ENCODE measurements at places on chromosomes 3 and 15.

GRCh38 chr15:101496198-101496986 lies 6.9 kb upstream of the PCSK6 start:
- DNase-seq: no peak

GRCh38 chr3:132555306-132556035 lies 41.6 kb upstream of the ACKR4 start:
- DNase-seq: no peak

DNA sequence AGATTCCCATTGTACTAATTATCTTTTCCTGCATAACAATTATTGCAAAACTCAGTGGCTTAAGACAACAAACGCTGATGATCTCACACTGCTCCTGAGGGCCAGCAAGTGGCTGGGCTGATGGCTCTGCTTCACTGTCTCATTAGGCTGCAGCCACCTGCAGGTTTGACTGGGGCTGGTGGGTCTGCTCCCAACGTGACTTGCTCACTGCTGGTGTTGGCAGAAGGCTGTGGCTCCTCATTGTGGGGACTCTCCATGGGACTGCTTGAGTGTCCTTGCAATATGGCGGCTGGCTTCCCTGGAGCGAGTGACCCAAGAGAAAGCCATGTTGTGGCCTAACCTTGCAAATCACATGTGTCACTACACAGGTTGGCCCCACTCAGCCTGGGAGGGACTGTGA lies 71.1 kb downstream of the PLXNA1 start:
- no peak for DNase-seq

DNA sequence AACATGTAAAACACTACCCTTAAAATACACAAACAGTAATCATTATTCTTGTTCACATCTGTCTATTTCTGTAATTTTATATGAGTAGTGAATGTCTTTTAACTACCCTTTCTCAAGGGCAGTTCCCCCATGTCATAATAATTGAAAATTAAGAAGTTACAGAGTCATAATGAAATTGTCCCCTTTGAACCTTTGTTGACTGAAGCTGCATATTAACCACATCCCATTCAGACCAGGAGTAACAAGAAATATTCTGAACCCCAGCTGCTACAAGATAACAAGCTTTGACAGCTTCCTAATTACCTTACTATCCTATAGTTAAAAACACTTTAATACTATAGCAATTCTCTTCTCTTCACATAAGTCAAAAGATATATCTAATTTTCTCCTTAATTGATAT lies 635.9 kb upstream of the SUCLG2 start:
- DNase-seq: no peak

GRCh38 chr15:64864068-64864467 lies 22.4 kb downstream of the PLEKHO2 start:
- no peak for DNase-seq

DNA sequence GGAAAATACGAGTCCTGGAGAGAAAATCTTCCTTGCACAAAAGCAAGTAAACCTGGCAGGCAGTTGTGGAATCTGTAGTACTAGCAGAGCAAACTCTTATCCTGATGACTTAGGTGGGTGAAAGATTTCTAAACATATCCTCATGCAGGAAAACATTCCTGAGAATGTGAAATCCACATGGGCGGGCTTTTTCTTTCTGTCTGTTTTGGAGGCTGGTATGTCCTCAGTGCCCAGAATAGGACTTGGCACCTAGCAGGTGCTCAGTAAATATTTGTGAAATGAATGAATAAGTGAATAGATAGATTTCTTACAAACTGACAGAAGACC lies 53.3 kb downstream of the FAM174B start:
- no peak for DNase-seq

GRCh38 chr3:44066806-44067205 lies 174.9 kb upstream of the TOPAZ1 start:
- DNase-seq: no peak

DNA sequence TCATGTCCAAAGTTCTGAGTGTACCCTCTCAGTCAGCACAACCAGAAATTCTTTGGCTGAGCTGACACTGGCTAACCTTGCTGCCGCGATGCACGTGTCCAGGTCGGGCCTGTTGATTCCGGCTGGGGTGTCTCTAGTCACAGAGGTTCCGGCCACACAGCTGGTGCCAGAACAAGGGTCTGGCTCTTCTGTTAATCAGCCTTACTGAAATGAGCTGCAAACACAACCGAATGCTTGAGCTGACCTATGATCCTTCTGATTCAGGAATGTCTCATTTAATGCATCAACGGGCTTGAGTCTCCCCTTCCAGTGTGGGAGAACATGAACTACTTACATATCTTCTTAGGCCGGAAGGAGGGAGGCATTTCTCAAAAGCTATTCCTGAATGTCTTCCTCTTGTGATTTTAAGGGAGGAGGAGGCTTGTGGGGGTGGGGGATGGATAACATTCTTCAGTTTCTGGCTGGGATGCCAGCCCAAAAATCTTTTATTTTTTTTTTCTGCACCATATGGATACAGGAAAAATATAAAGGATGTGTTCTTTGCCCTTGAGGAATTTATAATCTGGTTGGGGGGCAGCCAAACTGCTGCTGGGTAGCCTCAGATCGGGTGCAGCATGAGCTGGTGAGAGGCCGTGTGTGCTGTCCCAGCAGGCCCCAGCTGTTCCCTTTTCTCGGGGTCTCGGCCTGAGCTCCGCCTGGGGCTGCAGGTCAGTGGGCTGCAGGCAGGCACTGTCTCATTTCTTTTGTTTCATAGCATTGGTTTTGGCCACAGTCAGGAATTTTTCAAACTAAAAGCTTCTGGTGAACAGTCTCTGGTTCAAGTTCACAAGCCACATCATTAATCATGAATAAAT lies 319.1 kb upstream of the TBL1XR1 start:
- no peak for DNase-seq

- DNase-seq: no peak
These were observed 140.9 kb downstream of the RPLP1 start for GRCh38 chr15:69593488-69593887.

DNA sequence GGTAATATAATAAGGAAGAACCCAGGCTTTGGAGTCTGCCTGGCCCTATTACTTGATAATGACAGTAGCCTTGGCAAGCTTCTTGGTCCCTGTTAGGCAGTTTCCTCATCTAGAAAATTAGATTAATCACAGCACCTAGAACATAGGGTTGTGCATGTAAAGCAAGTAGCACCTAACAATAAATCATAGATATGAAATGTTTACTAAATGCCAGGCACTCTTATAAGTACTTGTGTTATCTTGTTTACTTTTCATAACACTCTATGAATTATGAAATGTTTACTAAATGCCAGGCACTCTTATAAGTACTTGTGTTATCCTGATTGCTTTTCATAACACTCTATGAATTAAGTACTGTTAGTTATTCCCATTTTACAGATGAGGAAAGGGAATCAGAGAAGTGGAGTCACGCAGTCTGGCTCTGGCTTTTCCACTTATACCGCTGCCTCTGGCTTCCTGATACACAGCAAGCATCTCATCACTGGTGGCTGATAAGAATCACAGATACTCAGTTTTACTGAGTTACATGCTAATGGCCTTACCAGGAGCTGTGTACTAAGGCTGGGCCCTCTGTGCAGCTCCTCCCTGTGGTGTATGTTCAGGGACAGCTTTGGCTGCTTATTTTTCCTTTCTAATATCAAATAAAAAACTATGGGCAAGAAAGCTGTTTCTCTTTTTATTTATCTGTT lies 123.4 kb downstream of the FEZF2 start:
- no peak for DNase-seq

DNA sequence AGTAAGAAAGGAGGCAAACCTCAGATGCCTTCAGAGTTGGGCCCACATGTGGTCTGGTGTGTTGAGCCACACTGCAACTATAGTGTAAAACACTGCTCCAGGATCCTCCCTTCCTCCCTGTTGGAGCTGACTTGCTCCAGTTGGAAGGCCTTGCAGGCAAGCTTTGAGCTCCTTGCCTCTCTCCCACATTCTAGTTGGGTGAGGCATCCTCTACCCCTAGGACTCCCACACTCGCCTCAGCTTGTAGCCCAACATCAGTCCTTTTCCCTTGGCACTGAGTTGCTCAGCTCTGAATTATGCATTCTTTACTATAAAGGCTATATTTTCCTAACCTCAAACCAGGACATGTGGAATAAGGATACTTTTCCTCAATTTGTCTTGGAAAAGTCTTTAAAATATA lies 143.9 kb downstream of the NECTIN3 start:
- no peak for DNase-seq

GRCh38 chr15:52483707-52484106 lies 45.0 kb downstream of the MYO5A start:
- peak; percentile 67 for DNase-seq

- no peak for DNase-seq
These were observed 492.9 kb downstream of the GBE1 start for GRCh38 chr3:81268526-81268925.

GRCh38 chr3:128800241-128801187 lies 74.5 kb downstream of the RAB7A start:
- peak; percentile 82 for DNase-seq

DNA sequence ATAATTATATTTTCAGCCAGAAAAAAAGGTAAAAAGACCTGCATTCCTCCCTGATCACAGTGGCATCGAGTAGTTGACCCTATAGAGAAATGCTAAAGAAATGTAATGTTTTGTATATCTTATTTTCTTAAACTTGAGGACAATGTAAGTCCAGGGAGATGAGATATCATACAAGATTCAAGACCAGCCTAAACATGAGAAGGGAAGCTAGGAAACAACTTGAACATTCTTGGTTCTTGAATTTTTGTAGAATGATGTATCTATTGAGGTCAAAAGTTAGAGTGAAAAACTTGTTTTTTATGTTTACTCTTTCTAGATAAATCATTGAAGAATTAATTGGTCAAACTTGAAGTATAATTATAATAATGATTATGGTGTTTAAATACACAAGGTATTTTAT lies 497.7 kb upstream of the TBL1XR1 start:
- DNase-seq: no peak

GRCh38 chr15:70324001-70324974 lies 226.6 kb upstream of the TLE3 start:
- no peak for DNase-seq

- no peak for DNase-seq
These were observed 22.0 kb upstream of the NANOGP8 start for GRCh38 chr15:35107122-35107521.

DNA sequence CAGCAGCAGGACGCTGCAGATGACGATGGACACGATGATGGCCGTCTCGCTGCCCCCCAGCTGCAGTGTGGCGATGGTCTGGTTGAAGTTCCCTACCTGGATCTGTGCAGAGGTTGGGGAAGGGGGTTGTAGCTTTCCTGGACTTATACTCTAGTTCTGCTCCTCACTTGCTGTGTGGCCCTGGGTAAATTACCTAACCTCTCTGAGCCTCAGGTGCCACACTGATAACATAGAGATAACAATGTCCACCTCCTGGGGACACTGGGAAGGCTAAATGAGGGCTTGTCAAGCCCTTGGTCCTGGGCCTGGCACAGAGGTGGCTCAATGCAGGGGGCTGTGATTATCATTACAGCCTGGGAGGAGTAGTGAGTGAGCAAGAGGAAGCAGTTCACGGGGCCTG lies 26.9 kb downstream of the H1-8 start:
- no peak for DNase-seq

- DNase-seq: no peak
These were observed 60.9 kb upstream of the SPATA12 start for GRCh38 chr3:56999547-56999946.

DNA sequence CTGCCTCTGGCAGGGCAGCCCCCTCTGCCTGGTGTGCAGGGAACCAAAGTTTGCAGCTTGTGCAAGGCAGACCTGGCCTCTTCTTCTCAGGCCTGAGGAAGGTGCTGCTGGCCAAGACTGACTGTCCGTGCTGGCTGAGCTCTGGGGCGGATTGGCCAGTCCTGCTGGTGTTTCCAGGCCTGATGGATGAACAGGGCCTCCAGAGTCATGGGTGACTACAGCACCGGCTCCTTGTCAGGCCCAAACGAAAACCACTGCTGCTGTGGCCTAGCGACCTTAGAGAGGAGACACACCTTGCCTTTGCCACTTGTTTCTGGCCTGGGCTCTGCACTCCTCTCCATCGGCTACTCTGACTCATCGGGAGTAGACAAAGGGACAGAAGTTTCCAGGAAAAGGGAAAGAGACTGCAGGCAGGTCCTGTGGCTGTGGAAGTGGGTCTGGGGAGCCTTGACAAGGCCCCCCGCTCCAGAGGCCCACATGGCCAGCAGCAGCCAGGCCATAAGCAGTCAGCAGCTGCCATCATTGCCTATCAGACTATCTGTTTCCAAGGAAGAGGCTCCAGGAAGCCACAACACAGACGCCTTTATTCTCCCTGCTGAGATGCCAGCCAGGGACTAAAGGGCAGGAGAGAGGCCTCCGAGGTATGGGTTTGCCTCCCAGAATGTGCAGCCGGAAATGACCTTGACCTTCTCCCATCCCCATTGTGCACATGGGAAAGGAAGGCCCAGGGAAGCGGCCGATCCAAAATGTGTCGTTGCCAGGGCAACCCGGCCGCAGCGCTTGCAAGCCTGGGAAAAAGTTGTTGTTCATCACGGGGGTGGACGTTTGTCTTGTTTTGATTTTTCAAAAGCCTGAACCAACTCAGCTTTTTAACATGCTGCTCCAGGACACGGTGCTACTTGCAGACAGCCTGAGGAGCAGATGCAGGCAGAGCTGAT lies 160.5 kb downstream of the CHSY1 start:
- DNase-seq: no peak

DNA sequence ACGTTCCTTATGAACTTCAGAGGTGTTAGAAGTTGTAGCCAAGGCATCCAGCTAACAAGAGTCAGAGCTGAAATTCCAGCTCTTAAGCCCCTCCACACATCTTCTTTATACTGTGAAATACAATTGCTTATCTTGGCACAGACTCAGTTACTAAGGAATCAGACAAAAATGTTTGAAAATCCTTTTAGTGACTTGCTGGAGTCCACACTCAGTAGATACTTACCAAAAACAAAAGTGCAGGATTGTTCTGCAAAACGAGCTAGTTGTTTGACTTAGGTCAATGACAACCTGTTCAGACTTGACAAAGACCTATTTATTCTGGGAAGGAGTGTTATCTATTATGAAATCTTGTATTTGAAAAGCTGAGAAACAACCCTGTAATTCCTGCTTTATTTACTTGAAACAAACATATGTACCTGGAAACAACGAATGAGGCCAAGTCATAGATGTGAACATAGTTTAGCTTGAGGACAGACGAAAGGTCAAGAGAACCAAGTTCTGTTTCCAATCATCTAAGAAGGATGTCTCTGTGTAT lies 38.5 kb downstream of the B3GNT5 start:
- no peak for DNase-seq

DNA sequence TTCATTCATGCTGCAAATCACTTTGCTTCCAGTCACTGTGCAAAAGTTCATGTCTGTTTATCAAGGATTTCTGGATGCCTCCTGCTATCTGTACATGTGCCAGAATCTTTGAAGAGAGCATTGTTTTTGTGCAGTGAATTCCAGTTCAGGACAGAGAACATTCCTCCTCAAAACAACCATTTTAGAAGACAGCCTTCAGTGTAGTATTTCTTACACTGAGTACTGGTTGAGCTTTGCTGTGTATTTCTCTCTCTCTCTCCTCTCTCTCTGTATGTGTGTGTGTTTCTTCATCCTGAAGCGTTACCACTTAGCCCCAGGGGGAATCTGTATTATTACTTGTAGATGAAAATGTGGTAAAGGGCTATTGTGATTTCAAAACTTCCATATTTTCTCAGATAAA lies 123.8 kb upstream of the CHL1 start:
- DNase-seq: no peak

Measured in activated CD4-positive, alpha-beta T cell treated with anti-CD3 and anti-CD28 coated beads, Interleukin-10, Interleukin-2, amounts not matched to agents 100 ng/mL and 50 ng/mL, durations not matched to agents 16 hours and 8 hours (primary cell).